K562 (cell line): ENCODE measurements at places on chromosomes 4 and X. TPM values are rescaled to one million over a fixed set of nuclear protein-coding genes. Genes with fewer than 3 reads are reported as not detected.

The REELD1 gene
- total RNA-seq: not detected in 2 replicates

The PRKG2 gene
- total RNA-seq: 0.16 and 0.27 TPM in 2 replicates

The USP17L21 gene
- not detected in 2 replicates for total RNA-seq

The CD99L2 gene
- 19.0 and 19.6 TPM in 2 replicates for total RNA-seq

The CT83 gene
- total RNA-seq: not detected in 2 replicates

The F9 gene
- 0.09 and 0.11 TPM in 2 replicates for total RNA-seq

The HTN1 gene
- not detected in 2 replicates for total RNA-seq

The CITED1 gene
- 4.6 and 4.7 TPM in 2 replicates for total RNA-seq

The HSFX3 gene
- not detected in 2 replicates for total RNA-seq

The MXD4 gene
- 13.5 and 14.0 TPM in 2 replicates for total RNA-seq
